NCI-H774 (cell line): ENCODE measurements at places on chromosomes 13 and 19.

- no peak for DNase-seq
Observed at GRCh38 chr13:95121516-95121915, 179.7 kb downstream of the ABCC4 start.

GRCh38 chr13:88919970-88920628 lies 1248.9 kb downstream of the SLITRK5 start:
- DNase-seq = no peak

GRCh38 chr13:43686557-43686956 lies 100.2 kb downstream of the ENOX1 start:
- DNase-seq = no peak

GRCh38 chr19:53388168-53388567 lies 6.8 kb upstream of the ZNF765 start:
- no peak for DNase-seq

DNA sequence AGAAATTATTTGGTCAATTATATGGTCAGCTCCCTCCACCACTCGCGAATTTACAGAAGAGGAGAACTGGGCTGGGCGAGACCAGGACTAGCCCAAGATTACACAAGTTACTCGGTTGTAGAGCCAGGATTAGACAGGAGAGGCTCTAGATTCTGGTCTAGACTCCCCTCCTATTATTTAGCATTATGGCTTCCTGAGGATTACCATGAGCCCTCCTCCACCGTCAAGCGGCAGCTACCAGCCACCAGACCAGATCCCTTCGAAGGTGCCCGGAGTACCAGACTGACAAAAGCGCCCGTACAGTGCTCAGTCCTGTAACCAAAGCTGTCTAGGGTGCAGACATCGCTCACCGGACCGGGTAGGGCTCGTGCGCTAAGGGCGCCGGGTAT lies 497 bp upstream of the MLNR start:
- no peak for DNase-seq

- DNase-seq = no peak
Observed at GRCh38 chr19:38409631-38410133, 6.8 kb downstream of the FAM98C start.

DNA sequence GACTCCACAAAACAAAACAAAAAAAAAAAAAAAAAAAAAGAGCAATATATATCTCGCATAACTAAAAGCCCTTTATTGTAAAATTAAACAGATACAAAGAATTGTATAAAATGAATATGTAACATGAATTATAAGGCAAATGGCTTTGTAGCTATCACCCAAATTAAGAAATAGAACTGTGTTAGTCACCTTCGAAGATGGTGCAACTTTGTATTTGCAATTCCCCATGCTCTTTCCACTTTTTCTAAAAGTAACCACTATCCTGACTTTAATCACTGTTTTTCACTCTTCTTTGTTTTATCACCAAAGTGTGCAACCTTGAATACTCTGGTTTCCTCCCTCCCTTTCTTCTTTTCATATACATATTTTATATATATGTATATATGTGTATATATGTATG lies 57.1 kb upstream of the HTR2A start:
- no peak for DNase-seq

- no peak for DNase-seq
Observed at GRCh38 chr13:44498502-44498901, 77.6 kb downstream of the TSC22D1 start.

DNA sequence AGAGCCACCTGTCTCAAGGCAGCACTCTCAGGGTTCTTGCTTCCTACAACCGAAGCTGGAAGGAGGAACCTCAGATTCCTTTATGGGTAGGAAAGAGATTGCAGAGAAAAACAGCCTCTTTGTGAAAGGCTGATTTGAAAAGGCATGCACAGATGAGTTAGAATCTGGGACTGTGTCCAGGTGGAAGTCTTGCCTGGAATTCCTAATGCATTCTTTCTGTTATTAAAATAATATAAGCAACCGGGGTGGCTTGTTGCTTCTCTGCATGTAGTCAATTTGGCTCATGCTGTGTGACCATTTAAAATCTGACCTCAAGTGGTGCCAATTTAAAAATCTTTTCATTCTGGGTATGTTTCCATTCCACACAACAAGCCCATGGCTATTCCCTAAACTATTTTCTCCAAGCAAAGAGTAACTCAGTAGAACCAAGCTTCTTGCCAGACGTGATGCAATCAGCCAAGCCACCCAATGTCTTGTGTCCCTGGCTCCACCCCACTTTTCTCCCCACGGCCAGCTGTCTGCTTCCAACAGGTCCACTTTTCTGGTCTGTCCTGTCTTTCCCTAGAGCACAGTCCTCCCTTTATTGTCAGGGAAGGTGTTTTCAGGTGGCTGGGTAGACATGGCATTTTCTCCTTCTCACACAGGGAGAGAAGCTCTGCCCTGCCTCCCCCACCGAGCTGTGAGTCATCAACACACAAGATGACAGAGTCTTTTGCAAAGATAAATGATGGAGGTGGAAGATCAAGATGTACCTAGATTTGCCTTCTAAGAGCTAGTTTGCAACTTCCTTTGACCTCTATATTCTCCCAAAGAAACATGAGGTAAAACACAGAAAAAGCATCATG lies 394.3 kb downstream of the FOXO1 start:
- no peak for DNase-seq

DNA sequence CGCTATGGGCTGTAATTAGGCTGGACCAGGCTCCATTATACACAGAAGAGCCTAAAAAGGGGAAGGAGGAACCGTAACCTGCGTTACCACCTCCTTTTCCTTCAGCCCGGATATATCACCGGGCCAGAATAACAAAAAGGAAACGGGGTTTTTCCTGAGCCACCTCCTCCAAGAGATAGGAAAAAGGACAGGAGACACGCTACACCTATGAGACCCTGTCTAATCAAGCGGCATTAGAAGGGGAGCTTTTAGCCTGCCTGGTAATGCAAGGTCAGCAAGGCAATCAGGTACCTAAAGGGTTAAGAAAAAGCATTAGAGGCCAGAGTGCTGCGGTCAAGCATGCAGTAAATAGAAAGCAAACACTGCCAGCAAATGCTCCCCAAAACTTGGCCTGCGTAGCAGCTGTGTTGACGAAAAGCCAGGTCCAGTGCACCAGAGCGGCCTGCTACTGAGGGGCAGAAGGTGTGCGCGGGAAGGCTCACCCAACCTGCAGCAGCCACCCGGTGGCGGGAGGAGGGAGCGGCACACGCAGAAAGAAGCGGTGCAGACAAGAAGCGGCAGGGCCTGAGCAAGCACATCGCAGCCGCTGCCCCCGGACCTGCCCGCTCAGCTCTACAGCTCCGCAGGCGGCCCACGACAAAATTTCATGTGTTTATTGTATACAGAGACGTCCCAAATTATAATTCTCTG lies 1466.1 kb downstream of the UQCRFS1 start:
- no peak for DNase-seq

- DNase-seq = no peak
Observed at GRCh38 chr19:3645726-3646125, 19.1 kb upstream of the CACTIN start.

- DNase-seq = no peak
Observed at GRCh38 chr13:48818495-48819356, 157.0 kb upstream of the FNDC3A start.

- DNase-seq = no peak
Observed at GRCh38 chr13:36674337-36675212, 755 bp downstream of the SERTM1 start.

- DNase-seq = no peak
Observed at GRCh38 chr19:46828484-46828883, 22.2 kb downstream of the AP2S1 start.

GRCh38 chr13:70755456-70755855 lies 647.2 kb upstream of the KLHL1 start:
- no peak for DNase-seq

GRCh38 chr19:49103331-49104085 lies 10.7 kb upstream of the LIN7B start:
- DNase-seq = no peak

DNA sequence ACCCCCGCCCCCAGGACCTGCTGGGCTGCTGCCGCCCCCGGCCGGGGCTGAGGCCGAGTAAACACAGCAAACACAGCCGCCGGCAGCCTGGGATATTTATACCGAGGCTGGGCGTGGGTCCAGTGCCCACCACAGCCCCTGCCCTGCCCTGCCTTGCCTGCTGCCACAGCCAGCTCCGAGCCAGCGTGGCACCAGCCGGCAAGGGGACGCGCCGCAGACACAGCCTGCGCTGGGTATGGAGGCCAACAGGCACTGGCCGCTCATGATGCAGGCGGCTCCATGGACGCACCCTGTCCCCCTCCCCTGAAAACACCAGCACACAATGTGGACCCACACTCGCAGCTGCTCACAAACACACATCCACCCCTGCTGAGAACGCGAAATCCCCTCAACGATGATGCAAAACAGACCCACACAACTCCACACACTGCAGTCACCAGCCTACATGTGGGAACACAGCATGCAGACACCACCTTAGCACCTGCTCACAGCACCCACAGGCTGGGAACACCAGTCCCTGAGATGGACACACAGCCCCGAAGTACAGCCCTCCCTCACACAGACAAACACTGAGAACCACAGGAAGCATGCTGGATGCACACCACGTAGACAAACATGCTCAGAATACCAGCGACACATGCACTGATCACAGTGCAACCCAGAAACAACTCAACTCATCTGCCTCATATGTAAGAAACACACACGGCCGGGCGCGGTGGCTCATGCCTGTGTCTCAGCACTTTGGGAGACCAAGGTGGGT lies 16.2 kb downstream of the CCDC97 start:
- DNase-seq = no peak

DNA sequence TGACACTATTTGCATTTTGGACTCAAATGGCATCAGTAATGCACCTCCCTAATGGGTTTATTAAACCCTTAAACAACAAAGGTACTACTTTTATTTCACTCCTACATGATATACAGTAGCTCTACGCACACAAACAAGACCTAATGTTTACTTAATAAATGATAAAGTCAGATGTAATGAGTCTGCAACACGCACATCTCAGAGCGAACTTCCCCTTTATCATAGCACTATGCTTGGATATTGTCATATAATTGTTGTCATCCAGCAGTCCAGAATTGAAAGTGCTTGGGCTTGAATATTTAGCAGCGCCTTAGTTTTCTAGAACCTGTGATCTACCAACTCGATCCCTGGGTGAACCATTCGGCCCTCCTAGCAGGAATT lies 772 bp downstream of the PARP4 start:
- DNase-seq = no peak

GRCh38 chr19:2235381-2236063 lies 607 bp downstream of the PLEKHJ1 start:
- peak; percentile 66 for DNase-seq

DNA sequence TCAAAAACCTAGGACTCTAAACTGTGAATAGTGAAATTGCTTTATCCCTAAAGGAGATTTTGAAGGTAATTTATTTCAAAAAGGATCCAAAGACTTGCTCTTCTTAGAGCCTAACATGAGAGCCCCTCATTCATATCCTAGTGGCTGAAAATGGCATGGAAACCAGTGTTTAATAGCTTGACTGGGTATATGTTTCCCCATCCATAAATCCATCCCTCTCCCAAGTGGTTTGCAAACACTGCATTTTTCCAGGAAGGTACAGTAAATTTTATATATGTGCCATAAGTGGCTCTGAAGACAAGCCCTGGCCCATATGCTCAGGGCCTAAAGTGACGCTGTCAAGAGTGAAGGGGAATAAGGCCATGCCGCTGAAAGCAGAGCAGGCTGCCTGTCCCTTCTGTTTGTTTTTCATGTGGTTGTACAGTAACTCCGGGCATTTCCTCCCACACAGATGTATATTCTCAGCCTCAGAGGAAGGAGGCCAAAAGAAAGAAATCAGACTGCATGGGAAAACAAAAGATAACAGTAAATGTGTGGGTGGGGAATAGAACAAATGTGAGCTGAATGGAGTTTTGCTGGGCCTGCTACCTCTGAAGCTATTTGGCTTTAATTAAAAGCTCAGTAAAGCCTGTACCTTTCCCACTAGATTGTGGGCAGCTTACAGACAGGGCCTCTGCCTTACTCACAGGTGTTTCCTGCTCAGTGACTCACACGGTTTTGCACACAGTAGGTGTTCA lies 181.9 kb downstream of the PCDH9 start:
- DNase-seq = no peak

- no peak for DNase-seq
Observed at GRCh38 chr13:27955014-27955591, 14.0 kb downstream of the CDX2 start.

DNA sequence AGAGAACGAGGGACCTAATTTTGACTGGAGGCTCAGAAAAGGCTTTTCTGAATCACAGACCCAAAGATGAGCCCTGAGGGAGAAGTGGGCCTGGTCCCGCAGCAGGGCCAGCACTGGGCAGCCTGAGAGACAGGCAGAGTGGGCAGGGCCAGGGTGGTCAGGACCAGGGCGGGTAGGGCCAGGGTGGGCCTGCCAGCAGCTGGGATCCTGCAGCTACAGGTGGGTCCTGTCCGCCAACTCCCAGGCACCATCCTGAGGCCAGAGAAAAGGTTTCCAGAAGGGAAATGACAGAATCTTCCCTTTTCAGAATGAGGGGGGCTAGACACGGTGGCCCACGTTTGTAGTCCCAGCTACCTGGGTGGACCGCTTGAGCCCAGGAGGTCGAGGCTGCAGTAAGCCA lies 23.7 kb downstream of the LATS2 start:
- no peak for DNase-seq

DNA sequence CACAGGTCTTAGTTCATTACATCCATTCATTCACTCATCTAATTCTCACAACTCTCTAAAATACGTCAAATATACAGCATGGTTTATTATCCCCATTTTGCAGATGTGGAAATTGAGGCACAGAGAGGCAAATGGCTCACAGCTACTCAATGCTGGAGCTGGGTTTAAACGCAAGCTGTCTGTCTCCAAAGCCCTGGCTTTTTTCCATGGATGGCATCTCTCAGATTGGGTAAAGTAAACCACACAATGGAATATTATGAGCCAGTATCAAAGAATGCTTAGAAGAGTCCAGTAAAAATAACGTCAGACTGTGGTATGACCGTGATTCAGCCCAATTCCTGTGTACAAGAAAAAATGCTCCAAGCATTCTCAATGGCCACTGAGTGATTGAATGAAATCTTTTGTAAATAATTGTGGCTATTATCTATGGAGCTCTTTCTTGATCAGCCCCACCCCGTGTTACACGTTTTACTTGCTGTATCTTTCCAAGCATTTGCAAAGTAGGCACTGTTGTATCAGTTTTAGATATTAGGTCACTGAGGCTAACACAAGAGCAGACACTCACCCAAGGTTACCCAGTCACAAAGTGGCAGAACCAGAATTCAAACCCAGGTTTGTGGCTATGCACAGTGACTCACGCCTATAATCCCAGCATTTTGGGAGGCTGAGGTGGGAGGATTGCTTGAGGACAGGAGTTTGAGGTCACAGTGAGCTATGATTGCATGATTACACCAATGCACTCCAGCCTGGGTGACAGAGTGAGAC lies 5.5 kb upstream of the ACP7 start:
- DNase-seq = no peak

DNA sequence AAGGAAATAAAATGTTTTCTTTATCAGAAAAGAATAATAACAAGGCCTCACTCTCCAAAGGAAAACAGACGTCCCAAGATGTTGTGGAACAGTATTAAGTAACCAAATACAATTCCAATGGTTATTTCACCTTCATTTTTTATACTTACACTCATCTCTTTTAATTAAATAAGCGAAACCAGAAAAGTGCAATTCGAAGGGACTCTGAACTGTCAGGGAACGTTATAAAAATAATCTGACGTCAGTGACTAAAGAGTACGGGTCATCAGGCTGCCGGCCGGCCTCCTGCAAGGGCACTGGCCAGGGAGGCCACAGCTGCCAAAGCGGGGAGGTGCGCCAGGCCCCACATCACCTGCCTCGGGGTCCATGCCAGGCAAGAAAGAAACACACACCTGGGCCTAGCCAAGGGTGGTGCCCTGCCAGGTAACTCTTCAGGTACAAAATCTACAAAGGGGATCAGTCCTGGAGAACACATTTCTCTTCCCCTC lies 61.2 kb downstream of the CDADC1 start:
- no peak for DNase-seq

- DNase-seq = no peak
Observed at GRCh38 chr13:75139291-75139690, 342.7 kb downstream of the TBC1D4 start.
